Epithelial cell of prostate (primary cell): ENCODE measurements at places on chromosomes 1 and 21.

DNA sequence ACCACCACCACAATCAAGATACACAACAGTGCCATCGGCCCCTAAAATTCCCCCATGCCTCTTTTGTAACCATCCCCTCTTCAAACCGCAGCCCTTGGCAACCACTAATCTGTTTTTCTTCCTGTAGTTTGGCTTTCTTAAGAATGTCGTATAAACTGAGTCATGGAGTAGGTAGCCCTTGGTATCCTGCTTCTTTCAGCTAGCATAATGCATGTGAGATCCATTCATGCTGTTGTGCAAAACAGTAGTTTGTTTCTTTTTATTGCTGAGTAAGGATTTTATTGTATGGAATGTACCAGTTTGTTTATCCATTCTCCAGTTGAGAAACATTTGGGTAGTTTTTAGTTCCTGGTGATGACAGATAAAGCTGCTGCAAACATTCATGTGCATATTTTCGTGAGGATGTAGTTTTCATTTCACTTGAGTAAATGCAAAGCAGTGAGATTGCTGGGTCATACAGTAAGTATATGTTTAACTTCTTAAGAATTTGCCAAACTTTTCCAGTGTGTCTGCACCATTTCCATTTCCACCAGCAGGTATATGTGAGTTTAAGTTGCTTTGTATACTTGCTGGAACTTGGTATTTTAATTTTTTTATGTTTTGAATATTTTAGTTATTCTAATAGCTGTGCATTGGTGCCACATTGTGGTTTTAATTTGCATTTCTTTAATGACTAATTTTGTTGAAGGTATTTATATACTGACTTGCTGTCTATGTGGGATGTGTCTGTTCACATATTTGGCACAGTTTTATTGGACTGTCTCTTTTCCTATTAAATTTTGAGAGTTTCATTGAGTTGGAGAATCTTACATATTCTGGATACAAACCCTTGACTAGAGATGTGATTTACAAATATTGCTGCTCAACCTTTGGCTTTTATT is 148.4 kb upstream of the MAP1LC3C start:
- peak; percentile 22 for DNase-seq

- no peak for DNase-seq
Measured at GRCh38 chr1:245583081-245583480, 428.3 kb downstream of the KIF26B start.

DNA sequence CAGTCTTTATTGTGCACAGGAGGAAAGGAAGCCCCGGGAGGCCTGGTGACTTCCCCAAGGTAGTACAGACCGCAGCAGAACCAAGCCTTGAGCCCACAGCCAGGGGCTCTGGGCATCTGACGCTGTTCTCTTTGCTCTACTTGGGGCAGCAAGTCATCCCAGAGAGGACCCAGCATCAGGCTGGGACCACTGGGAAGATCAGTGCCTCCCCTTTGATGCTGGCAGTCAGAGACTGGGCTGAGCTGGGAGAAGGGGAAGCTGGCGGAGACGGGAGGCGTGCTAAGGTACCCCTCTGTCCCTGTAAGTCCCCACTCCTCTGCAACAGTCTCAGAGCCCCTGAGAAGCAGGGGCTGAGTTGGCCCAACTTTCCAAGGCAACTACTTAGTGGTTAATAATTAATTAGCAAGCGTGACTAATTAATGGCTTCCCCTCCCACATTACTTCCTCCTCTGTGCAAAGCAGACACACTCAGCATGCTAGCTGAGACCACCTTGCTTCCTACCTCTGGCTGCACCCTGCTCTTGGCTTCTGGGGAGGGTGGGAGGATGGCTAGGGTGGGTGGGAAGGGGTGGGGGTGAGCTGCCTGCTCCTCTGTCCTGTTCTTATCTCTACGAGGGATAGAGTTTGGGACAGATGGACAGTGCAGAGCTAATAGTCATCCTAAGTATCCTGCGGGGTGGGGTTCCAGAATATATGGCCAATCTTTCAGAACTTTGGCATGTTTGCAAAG is 1.3 kb downstream of the INAVA start:
- DNase-seq, result no peak

- DNase-seq, result peak; percentile 93
Measured at GRCh38 chr1:42340093-42340492, 5.1 kb upstream of the FOXJ3 start.

GRCh38 chr1:162882248-162882674 is 21.3 kb upstream of the CCDC190 start:
- DNase-seq, result no peak

DNA sequence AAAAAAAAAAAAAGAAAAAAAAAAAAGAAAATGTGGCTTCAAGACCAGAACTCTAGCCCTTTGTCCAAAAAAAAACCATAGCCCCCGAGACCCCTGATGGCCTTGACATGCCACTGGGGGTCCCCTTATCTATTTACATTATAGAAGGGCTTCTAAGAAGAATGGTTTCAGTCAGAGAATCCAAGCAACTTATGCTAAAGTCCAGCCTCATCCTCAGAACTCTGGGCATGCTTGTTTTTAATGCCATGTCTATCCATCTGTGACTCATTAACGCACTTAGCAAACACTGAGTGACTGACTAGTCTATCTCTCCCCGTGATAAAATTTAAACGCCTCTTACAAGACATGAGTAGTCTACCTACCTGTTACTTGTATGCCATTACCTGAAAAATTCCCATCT is 29.3 kb downstream of the ERG start:
- peak; percentile 70 for DNase-seq
